ENCODE measurements at places on chromosomes 5 and 9.
A peak's percentile ranks its signal among the peaks of the same experiment; 100 is the strongest.

DNA sequence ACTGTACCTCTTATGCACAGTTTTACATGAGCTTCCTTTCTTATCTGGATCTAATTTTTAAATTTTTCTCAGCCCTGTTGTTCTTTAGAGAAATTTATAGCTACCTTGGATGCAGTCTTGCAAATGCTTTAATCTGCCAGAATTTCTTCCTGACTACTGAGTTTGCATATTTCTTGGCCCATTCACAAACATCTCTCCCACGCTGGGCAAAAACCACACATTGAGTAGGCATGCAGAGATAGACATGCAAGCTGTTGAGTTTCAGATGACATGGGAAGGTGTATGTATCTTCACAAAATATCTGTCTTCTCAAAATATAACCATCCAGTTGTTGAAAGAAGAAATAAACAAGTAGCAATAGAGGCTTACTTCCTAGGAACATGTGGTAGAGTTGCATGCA lies 101.2 kb downstream of the PARP8 start:
- DNase-seq = no peak

DNA sequence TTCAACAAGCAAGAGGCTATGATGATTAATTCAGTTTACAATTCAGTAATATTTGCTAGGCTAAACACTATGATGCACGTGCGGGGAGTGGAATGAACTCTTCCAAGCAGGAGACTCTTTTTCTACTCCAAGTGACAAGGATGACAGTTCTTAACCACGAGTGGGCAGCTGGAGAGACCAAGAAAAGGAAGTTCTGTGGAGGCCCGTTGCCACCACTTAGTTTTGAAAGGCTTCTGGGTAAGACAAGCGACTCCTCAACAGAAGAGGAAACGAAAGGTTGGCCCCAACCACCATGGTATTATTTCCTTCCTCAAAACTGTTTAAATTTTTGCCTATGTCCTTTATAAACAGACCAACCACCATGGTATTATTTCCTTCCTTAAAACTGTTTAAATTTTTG lies 2.8 kb downstream of the DCAF12 start:
- DNase-seq = no peak

GRCh38 chr9:93254061-93254481 lies 70.1 kb downstream of the WNK2 start:
- no peak for DNase-seq

GRCh38 chr5:91388362-91388761 lies 5.2 kb upstream of the ARRDC3 start:
- no peak for DNase-seq

DNA sequence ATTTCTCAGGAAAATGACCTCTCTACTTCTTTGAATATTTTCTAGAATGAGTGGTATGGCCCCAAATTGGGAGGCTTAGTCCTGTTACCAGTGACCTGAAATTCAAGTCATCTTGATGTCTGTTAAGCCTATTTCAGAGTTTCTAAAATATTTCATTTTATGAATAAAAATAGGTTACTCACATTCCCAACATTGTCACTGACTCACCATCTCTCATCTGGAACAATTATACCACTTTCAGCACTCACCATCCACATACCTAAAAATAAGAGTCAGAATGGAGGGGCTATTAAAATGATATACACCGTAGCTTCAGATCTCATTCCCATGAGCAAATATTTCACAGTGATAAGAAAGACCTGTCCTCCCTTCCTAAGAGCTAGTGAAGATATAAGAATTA lies 71.8 kb downstream of the KIAA1958 start:
- no peak for DNase-seq

DNA sequence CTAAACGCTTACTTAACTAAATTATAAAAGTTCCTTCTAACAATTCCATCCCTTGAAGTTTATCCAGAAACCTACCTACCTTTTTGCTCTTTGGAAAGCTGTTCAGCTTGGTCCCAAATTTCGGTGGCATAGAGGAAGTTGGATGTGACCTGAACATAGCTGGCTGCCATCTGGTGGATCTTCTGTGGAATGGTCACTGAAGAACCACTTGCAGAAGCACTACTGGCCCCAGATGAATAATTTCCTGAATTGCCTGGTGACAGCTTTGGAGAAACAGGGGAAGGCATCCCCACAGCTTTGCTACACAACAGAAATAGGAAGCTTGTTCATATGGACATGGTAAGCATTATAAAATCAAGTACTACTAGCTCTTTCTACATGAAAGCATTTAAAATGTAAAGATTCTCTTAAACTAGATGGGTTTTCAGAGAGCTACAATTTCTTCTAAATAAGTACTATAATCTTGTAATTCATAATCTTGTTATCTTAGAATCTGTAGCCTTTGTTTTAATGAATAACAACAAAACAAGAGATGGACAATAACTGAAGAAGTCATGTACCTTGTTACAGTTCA lies 9.9 kb downstream of the LEAP2 start:
- DNase-seq = peak; percentile 54

DNA sequence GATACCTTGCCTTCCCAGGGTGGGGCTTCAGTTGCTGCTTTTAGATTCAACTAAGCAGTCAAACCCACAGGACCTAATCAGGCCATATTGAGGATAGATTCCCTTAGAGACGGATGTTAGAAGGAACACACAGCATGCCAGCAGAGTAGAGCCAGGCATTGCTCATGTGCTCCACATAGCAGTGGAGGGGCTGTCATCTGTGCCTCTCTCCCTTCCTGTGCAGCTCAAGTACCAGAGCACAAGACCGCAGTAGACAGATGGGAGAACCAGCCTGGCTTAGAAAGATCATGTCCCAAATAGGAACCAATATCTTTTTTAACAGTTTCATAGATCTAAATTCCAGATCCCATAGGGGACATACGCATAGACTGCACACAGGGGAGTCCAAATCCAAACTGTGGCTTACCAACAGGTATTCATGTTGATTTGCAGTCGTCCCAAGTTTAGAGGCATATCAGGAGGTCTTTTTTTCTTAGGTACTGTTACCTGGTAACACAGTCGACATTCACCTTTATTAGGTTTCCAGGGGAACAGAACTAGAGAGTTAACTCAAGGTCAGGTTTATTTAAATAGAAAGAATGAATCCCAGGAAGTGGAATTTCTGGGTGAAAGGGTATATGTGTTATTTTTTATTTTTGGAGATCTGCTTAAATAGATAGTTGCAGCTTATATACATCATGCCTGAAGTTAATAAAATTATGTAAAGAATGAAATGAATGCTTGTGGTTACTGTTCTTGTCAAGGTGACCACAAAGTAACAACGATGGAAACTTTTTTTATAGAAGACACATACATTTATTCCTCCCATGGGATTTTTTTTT lies 43.5 kb upstream of the PCAT7 start:
- DNase-seq = no peak

- DNase-seq = no peak
These were observed 27.1 kb downstream of the GRAMD2B start for GRCh38 chr5:126450346-126450745.

DNA sequence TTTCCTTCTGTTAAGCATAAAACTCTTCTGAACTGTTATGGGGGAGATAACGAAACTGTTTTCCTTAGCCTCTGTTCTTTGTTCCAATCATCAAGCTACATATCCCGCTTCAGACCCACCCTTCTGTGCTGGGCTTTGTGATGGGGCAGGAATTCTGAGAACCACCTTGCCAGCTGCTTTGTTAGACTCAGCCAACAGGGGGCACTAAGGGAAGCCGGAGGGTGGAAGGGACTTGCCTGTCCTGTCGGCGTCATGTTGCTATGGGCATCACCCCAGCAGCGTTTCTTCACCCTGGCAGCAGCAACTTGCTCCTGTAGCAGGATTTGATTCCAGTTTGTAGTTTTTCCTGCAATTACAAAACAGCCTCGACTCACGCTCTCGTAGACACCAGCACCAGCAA lies 169.1 kb downstream of the CAAP1 start:
- DNase-seq = peak; percentile 77

DNA sequence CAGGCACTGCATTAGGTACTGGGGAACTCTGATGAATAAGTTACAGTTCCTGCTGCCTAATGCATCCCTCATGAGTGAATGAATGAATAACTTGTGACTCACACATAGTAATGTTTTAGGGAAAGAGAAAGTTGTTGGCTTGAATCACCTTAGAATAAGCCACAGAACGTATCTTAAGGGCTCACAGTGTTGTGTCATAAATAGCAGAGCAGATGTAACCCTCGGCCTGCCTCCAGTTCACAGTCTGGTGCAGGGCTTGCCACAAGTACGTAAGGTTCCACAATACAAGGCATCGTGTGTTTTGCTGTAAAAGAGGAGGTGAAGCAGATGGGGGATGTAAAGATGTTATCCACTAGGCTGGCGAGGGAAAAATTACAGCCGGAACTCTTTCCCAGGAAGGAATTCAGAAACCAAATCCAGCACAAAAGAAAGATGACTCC lies 218.7 kb downstream of the TRPM3 start:
- no peak for DNase-seq

DNA sequence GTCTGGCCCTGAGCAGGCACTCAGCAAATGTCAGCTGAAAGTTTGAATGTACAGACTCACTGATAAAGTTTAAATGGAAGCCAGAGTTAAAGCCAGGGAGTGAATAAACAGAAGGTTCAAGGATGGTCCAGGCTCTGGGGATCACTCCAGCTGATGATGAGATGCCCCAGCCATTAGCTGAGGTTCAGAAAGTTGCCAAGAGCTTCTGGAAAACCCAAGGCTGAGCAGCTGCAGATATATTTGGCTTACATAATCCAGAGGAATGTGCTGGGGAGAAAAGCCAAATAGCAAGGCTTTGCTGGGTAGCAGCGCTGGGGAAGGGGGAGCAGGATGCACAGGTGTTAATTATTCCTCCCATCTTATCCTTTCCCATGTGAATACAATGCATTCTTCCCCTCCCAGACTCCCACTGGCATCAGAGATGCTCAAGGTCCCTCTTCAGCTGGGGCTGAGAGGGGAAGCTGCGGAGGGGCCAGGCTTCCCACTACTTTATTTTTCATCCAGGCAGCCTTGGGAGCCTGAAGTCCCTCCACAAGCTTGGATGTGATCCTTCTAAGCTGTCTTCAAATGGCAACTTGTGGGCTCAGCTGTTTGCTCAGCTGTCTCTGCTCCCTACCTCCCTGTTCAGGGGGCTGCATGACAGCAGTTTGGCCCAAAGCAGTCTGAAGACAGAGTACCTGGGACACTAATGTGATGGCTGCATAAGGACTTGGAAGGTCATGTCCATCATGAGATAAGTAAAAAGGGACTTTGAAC lies 341.2 kb downstream of the TRIM32 start:
- no peak for DNase-seq

GRCh38 chr9:686321-686813 lies 155.1 kb upstream of the DMRT1 start:
- DNase-seq = no peak

GRCh38 chr9:109192732-109193361 lies 25.8 kb upstream of the FRRS1L start:
- peak; percentile 32 for DNase-seq

- DNase-seq = no peak
These were observed 111.3 kb downstream of the EGFLAM start for GRCh38 chr5:38369692-38370091.

DNA sequence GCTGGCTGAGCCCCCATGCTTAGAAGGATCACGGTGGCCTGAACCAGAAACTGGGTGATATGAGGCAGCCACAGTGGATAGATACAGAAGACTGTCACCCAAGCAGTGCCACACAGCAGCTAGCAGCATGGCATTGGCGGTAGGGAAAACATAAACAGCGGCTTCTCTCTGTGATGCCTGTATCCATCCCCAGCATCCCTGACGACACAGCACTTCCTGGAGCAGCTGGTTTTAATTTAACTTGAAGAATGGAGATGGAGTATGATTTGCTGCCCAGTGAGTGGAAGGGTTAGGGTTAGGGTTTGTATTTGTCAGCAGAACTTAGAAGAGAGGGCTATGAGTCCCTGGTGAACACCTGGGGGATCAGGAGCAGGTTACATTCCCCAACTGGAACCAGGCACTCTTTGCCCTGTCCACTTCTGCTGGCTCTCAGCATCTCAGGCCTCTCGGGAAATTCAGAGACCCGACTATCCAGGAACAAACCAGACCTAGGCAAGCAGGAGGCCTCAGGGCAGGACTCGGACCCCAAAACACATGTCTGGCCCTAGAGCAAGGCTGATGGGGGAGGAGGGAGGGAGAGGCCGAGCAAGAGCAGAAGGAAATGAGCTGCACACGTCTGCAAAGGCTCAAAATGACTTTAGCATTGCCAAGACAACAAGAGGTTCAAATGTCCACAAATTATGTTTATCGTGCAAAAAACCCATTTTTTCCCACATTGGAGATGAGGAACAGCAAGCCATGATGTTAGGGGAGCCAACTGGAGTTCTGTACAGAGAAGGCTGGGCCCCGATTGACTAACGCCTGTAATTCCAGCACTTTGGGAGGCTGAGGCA lies 6.5 kb upstream of the GGTA1 start:
- DNase-seq = no peak

DNA sequence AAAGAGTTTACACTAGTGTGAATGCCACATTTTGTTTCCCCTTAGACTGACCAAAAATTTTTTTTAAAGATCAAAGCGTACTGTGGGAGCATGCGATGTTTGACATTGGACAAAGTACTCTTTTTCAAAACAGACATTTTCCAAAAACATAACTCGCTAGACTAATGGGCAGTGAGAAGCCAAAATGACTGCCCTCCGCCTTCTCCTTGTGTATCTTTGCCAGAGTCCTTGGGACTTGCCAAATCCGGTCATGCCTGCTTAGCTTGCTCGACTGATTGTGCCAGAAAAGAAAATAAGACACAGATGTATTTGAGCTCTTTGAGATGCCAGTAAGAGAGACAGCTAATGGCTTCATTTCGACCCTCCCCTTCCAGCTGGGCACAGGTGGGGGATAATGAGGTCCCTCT lies 157.5 kb downstream of the MAPKAP1 start:
- no peak for DNase-seq

DNA sequence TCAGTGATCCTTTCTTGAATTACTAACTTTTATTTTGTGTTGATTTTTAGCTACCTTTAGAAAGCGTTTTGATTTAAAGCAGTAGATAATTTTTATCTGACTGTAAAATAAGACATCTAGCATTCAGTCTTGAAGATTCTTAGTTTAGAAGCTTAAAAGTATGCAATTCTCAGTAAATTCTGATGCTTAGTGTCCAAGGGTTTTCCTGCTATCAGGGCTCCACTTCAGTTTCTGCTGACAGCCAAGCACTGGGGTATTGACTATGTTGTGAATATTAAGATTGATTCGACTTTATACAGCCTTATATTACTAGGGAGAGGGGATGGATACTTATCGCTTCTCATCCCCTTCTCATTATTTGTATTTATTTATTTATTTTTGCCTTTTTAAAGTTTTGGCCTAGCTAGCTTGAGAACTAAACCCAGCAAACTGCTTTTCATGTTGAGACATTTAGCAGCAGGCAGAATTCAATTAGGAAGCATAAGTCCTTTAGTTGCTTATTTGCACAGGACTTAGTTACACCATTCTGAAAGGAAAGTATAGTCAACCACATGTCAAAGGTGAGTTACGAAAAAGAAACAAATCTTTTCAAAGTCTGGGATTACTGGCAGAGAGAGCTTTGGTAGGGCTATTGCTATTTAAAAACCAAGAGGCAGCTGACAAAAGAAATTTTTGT lies 2.9 kb downstream of the PBX3 start:
- peak; percentile 9 for DNase-seq

DNA sequence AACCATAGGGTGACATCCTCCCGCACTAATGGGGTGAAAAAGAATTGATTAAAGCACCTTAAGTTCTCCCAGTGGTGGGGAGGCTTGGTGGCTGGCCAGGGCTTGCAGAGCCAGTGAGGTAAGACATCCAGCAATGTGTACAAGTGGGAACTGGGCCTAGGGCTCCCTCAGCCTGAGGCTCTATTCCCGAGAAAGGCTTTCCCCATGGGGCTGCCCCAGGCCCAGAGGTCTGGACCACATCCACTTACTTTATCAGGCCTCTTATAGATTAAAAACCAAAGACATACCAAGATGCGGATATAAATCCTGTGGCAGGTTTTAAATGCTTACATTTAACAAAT lies 35.3 kb downstream of the C5orf15 start:
- no peak for DNase-seq
